ENCODE measurements at places on chromosomes 2 and 18.

DNA sequence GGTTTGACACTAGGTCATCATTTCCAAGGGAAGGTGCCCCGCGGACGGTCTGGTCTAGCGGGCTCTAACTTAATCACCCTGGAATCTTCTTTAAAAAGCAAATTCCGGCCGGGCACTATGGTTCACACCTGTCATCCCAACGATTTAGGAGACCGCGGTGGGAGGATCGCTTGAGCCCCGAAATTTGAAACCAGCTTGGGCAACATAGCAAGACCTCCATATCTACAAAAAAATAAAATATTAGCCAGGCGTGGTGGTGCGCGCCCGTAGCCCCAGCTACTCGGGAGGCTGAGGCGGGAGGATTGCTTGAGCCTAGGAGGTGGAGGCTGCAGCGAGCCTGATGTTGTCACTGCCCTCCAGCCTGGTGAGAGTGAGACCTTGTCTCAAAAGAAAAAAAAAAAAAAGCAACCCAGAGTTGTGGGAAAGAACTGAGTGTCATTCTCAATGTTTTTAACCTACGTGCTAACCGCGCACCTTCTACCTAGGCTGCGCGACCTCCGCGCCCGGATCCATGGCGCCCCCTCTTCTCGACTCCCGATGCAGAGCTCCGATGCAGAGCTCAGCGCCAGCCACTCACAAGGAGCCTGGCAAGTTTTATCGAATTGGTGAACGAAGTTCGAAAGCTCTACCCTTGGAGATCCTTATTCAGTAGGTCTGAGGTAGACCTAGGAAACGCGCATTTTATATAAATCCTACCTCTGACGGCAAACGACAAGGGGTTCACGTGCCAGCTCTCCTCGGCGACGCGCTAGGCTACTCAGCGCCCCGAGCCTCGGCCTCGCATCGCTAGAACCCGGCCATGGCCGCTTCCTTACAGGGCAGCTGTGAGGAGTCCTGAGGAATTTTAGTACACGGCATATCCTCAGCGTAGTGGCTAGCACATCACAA is 888 bp upstream of the TWSG1 start:
- peak; percentile 28 for DNase-seq

DNA sequence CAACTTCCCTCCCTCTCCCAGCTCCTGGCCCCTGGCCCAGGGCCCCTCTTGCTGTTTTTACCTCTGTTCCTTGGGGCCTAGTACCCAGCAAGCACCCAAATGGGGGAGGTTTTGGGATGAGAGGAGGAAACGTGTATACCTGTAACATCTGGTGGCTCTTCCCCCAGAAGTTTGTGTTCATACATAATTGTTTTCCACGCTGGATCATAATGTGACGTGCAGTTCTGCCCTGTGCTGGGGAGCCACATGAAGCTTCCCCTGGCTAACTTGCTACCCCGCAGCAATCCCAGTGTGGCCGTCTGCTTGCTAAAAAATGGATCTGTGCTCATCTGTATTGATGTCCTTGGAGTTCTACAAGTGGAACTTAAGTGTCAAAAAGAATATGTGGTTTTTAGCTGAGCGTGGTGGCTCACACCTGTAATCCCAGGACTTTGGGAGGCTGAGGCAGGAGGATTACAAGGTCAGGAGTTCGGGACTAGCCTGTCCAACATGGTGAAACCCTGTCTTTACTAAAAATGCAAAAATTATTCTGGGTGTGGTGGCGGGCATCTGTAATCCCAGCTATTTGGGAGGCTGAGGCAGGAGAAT is 36.5 kb downstream of the ANO7 start:
- DNase-seq, result no peak

DNA sequence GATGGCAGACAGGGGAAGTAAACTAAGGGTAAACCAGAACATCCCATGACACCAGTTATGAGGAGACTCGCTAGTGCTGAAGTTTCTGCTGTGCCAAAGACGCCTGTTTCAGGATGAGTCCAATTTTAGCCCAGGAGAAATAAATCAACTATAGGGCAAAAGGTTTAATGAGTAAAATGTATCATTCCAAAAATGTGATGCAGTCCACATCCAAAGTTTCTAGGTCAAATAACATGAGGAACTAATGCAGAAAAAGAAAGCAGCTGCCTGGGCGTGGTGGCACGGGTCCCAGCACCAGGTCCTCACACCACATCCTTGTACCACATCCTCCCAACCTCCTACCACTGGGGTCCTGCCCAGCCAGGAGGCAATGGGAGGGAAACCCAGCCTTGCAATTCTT is 126.9 kb upstream of the CTAGE1 start:
- DNase-seq, result no peak

GRCh38 chr2:179861027-179861415 is 391 bp downstream of the ZNF385B start:
- DNase-seq, result no peak

GRCh38 chr18:41700416-41700815 is 254.6 kb upstream of the PIK3C3 start:
- DNase-seq, result no peak

DNA sequence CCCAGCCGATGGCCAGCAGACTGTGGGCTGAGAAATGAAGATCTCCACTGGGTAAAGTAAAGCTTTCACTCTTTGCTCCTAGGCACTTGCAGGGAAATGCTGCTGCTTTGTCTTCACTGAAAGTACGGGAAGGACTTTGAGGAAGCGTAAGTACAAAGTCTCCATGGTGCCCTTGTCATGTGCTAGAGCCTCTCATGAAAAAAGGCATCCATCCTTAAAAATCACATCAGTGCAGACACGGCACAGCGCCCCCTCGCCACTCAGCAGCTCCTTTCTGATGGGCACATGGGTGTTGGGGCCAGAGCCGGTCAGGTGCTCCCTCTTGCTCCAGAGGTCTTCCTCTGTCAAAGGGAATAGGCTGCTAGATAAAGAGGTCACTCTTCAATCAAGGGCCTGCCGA is 109.0 kb upstream of the STPG4 start:
- no peak for DNase-seq

DNA sequence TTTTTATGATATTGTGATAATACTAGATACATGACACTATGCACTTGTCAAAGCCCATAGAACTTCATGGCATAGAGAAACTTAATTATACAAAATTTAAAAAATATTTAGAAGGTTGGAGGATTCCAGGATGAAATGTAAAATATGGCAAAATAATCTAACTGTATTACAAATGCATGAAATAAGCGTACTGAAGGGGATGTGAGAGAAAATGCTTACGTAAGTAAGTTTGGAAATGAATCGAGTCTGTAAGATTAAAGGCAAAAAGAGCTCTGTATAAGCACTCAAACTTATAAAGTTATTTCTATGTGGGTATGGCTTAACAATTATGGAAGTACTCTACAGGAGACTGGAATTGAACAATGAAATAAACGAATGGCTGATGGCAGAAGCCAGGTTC is 13.4 kb upstream of the CDC42EP3 start:
- DNase-seq, result no peak

- DNase-seq, result no peak
Observed at GRCh38 chr2:117406443-117406842, 408.0 kb upstream of the DDX18 start.

GRCh38 chr2:128625421-128625820 is 306.8 kb upstream of the HS6ST1 start:
- DNase-seq, result no peak

- DNase-seq, result no peak
Observed at GRCh38 chr2:240780023-240780700, 39.9 kb downstream of the KIF1A start.

DNA sequence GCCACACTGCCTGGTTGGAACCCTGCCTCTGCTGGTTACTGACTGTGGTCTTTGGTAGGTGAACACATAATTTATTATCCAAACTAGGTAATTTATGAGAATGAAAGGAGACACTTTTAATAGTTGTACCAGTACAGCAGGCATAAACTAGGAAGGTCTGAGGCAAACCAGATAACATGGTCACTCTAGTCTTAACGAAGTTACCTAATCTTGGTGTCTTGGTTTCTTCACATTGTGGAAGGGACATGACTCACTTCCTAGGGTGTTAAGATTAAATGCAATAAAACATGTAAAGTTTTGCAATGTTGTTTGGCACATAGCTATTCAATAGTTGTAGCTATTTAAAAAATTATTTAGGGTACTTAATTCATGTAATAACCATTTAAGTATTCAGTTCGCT is 23.3 kb downstream of the SPTBN1 start:
- DNase-seq, result no peak

DNA sequence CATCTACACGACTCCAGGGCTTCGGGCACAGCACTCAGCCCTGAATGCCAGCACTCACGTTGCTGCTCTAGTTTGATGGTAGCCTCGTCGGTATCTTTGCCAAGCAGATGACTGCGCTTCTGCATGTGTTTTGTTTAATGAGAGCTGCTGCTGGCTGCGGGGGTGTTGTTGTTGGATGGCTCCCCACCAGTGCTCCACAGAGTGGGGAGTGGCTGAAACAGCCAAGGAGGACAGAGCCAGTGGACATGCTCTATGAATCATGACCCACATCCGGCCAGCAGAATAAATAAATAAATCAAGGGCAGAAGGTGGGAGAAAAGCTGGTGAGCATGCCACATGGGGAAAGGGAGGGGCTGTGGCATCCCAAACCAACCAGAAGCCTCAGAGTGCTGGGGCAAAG is 131.2 kb upstream of the SOX11 start:
- DNase-seq, result no peak

GRCh38 chr18:79360933-79361332 is 34.8 kb upstream of the NFATC1 start:
- DNase-seq, result no peak

- peak; percentile 77 for DNase-seq
Observed at GRCh38 chr2:157418239-157418641, 25.6 kb downstream of the CYTIP start.

DNA sequence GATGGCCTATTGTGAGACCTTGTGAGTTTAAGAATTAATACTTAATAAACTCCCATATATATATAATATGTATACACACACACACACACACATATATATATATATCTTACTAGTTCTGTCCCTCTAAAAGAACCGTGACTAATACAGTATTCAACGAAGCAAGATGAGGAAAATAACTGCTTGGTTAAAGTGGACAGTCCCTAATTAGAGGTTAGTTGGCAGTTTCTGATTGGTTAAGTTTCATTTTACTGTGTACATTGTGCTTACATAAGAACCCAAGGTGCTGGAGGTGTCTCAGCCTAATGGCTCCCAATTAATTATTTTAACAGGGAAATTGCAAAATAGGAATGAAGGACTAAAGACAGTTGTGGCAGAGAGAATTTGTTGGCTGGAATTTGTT is 132.1 kb downstream of the STRN start:
- DNase-seq, result no peak

GRCh38 chr18:7317804-7318231 is 86.9 kb downstream of the LRRC30 start:
- no peak for DNase-seq

GRCh38 chr2:242069018-242069417 is 199.5 kb downstream of the RTP5 start:
- DNase-seq, result no peak

GRCh38 chr2:28422908-28423741 is 30.5 kb downstream of the FOSL2 start:
- no peak for DNase-seq

DNA sequence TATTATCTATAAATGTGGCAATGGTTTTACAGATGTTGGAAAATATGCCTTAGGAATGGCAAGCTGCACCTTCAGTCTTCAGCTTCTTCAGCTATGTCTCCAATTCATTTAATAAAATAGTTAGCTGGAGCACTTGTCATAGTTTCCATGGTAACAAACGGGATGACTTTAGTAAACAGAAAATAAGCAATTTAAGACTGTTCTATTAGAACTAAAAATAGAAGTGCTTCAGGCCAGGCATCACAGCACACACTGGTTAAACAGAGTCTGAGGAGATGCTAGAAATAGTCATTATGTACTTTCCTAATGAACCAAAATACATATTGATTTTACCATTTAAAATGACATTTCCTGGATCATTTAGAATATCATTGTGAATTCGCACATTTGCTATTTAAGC is 195.0 kb downstream of the GCA start:
- no peak for DNase-seq

DNA sequence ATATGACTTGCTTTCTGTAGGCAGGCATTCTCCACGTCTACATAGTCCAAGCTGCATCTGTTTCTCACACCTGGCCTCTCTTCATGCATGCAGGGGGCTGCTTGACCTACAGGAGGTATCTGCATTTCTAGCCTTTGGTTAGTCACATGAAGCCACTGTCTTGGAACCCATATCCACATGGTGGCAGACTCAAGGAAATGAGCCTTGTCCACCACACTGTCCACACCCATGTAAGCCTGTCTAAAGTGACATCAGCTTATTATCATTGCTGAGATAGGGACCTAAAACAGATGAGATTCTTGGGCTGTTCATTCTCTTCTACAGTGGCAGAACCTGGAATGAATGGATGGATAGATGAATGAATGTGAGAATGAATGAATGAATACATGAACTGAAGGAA is 160.4 kb downstream of the DOCK10 start:
- DNase-seq, result no peak

DNA sequence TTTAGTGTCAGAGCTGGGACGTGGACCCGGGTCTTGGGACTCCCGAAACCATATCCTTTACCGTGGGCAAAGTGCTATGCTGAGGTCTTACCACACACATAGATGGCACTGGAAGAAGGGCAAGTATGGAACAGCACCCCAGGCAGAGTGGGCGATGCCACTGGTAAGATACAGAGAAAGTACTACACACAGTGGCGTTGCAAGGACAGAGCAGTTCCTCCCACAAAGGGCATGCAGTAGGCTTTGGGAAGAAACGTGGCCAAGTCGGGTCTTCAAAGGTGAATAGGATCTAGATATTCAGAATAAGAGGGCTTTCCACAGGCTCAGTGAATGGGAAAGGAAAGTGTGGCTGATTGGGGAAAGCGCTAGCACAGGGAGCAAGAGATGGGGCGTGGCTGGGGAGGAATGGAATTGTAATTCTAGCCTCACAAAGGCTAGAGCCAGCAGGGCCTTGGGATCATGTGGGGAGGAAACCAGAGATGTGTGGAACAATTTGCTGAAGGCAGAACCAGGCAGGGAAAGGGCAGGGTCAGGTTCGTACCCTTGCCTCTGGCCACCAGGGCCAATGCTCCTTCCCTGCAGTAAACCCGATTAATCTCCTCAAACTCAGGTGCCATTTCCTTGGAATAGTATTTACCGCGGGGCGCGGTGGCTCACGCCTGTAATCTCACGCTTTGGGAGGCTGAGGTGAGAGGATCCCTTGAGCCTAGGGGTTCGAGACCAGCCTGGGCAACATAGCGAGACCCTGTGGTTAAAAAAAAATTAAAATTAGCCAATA is 36.0 kb downstream of the PCBP1 start:
- no peak for DNase-seq

Measured in CD4-positive, alpha-beta T cell treated with Interleukin-15 for 4 hours (primary cell).